ENCODE measurements at places on chromosomes 1 and 21.

DNA sequence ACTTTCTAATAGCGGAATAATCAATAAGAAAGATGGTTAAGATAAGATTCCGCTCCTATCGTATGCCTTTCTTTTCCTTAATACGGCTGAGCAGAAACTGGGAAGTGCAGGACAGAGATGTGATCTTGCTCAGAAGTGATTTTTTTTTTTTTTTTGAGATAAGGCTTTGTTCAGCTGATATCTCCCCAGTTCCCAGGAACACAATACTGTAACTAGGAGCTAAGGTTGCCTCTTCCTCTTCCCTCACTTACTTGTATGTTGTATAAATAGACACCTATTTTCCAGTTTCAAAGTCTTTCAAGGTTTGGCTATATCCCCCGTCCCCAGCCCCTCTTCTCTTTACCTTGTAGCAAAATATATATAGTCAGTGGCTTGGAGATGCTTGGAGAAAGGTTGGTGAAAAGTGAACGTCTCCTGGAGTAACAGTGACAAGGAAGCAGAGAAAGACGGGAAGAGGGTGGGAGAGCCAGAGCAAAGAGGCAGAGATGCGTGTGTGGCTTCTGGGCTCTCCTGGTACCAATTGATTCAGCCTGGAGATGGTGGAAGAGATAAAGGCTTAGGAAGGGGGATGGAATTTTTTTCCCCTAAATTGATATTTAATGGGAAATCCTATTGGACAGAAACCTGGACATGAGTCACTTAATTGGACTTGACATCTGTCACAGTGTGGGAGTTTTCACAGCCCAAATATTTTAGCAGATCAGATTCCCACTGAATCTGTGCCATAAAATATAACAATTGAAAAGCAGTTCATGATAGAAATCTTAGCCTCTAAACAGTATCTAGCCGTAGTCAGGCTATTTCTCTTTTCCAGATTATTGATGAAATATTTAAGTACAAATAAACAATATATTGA lies at the start of gene NHLH2:
Gene NHLH2 (minus strand): TSS at position 522 of the 856 bp plus-strand sequence. CDS start 2,754 bp downstream, outside the sequence.
- no peak for DNase-seq

GRCh38 chr1:41476807-41477361 lies 7.6 kb downstream of the EDN2 start:
- DNase-seq, result no peak

- DNase-seq, result no peak
Measured at GRCh38 chr1:151970626-151971025, 23.0 kb downstream of the S100A10 start.

DNA sequence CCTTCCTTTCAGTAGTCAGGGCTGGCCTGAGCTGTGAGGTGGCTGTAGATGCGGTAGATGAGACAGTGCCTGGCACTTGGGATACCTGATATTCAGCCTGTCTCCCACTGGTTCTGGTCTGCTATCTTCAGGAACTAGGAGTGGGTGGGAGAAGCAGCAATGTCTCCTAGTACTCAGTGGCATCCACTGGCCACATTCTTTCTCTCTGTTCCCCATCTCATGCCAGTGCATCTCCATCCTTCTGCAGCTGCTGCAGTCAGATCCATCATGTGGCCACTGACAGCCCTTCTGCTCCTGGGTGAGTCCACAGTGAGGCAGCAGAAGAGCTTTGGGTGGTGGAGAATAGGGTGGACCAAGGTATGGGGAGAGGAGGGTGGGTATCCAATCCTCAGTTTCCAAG lies 1.1 kb downstream of the FCRLB start:
- DNase-seq, result no peak
